ENCODE measurements at places on chromosomes 16 and 17.

DNA sequence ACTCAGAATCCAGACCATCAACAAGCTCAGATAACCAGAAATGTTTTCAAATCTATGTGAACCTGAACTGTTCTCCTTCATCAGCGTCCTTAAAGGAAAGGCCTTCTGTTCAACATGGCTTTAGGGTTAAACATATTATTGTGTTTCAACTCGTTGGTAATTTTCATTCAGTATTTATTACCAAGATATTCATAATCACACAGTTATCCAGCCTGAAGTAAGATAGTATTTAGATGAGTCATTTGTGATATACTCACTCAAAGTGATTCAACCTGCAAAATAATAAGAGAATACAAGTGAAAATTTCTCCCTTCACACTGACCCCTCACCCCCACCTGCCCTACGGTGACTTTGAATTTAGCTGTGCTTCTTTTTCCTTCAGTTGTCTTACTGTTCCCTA is 3.0 kb downstream of the CYLD start:
- DNase-seq = no peak

GRCh38 chr16:30565526-30565925 is 6.0 kb downstream of the ZNF688 start:
- DNase-seq = no peak

DNA sequence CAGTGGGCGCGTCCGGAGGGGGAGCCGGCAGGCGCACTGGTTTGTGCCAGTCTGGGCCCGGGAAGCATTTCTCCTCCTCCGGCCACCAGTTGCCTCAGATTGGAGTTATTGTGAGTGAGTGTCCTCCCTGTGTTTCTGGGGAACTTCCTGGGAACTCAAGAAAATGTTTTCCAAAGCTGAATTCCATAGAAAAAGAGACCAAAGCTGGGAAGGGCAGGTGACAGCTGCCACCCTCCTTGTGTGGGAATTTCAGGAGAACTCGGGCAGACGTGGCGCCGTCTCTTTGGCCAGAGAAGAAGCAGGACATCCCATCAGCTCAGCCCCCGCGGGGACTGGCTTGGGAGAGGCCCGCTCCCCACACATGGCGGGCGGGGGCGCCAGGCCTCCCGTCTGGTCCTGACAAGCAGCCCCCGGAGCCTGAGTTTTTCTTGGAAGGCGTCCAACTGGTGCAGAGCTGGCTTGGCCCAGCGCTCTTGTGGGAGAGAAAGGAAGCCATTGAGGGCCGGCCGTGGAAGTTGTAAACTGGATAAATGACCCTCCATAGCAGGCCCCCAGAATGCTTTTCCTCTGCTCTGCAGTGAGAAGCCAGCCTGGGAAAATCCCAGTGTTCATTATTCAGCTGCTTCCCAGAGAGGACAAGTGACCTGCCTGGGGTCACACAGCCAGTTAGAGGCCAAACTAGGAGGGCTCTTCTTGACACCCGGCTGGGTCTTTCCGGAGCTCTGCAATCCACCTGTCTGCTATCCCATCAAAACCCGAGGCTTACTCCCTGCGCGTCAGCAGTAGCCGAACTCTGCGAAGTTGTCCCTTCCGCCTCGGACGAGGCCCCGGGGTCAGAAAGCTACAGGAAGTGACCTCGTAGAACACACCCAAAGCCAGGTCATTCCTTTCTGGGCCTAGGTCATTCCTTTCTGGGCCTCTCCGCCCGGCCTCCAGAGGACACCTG is 39.2 kb upstream of the GSE1 start:
- DNase-seq = peak; percentile 77

GRCh38 chr17:2195729-2196128 is 107.9 kb downstream of the SMG6 start:
- DNase-seq = peak; percentile 9

- DNase-seq = no peak
Measured at GRCh38 chr17:80254396-80255251, 6.0 kb upstream of the RNF213 start.

DNA sequence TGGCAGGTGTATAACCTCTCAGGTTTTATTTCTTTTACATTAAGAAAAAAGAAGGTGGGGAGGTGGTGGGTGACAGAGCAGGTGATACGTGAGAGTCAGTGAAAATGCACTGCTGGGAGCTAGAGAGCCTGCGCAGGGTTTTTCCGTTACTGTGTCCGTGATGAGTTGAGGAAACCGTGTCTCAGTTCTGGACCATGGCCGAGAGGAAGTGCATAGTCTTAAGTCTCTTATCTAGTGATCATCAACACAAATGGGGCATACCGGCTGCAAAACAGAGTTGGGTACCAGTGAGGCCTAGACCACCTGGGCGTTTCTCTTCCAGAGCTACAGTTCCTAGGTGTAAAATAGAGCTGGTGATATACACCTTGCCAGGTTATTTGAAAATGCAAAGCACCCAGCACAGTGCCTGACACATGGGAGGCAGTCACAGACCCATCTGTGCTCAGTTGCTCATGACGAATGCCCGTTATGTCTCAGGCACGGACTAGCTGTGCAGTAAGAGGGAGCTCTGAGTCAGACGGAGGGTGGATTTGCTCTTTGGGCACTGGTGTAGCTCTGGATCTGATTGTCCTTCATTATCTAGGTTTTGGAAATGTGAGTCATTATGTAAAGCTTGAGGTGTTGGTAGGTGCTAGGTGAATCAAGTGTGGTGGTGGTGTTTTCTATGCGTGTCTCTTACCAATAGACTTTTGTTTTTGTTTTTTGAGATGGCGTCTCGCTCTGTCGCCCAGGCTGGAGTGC is 60.9 kb downstream of the RPTOR start:
- DNase-seq = no peak

- DNase-seq = no peak
Measured at GRCh38 chr16:11273721-11274324, 394 bp upstream of the PRM3 start.

- no peak for DNase-seq
Measured at GRCh38 chr17:63701868-63702720, 2.2 kb upstream of the LIMD2 start.

- DNase-seq = no peak
Measured at GRCh38 chr17:36136036-36136435, 32.4 kb downstream of the CCL4 start.

DNA sequence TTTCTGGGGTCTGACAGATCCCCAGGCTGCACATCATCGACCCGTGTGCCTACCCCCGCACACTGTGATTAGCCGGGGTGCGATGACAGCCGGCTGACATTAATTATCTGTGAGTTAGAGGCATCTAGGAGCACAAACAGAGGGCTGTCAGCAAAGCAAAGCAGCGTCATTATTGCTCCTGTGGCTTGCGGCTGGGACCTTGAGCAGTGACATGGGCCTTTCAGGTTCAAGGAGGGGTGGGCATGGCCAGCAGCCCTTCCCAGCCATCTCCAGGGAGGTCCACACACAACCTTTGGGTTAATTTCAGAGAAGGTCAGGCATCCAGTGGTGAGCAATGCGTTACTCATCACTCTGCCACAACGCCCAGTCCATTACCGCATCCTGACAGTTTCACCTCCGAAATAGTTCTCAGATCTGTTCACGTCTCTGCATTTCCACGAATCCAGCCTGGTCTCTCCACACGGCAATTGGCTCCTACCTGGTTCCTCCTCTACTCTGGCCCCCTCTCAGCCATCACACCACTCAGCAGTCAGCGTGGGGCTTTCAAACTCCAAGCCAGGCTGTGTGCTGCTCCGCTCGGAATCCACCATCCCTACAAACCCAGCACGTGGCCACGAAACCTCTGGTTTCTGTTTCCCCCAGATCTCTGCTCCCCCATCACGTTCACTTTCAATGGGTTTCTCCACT is 249.7 kb upstream of the C16orf82 start:
- DNase-seq = no peak

DNA sequence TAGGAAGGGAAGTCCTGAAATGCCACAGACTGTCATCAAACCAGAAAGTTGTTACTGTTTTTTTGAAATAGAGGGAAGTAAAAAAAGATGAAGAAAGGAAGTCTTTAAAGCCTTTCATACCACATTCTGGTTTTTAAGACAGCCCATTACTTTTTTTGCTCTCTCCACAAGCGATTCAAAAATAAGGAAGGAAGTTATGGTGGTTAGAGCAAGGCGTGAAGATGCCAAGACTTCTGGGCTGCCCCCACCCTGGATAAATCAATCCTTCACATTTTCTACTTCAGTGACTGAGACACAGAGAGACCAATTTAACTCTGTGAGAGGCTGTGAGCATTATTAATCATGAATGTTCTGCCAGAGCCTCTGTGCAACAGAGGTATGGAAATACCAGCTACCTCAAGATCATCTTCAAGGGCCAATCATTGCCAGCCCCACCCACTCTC is 82.3 kb upstream of the BCAR1 start:
- no peak for DNase-seq

- DNase-seq = no peak
Measured at GRCh38 chr17:5123343-5124124, 7.7 kb downstream of the USP6 start.

GRCh38 chr17:8052256-8053252 is 13.7 kb downstream of the ALOX15B start:
- no peak for DNase-seq

DNA sequence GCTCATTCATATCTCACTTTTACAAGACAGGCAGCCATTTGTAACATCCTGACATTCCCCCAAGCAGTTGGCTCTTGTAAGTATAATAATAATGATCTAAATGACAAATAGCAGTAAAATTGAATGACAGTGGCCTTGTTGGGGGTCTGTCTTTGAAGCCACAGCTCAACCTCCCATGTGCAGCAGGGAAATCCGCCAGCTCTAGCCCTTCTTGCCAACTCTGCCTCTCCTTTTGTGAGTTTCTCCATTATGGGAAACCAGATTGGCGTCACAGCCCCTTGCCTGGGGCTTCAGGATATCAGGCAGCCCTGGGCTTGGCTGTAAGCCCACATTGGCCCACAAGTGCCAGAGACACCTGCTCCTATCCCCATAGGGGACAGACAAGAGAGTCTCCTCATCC is 70.4 kb upstream of the CACNG5 start:
- no peak for DNase-seq

- no peak for DNase-seq
Measured at GRCh38 chr17:48594538-48595277, 1.1 kb upstream of the HOXB5 start.

DNA sequence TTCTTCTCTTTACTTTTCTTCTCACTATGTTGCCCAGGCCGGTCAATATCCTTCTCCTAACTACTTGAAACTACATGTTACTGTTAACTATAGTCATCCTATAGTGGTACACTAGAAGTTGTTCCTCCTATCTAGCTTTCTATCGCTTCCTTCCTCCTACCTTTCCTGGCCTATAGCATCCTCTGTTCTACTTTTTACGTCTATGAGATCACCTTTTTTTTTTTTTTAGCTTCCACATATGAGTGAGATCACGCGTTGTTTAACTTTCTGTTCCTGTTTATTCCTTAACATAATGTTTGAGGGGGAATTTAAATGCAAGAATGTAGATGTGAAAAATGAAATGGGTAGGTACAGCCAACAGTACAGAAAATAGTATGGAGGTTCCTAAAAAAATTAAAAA is 30.5 kb upstream of the YPEL2 start:
- no peak for DNase-seq

All from uterus (tissue), 4 donors.